Lung (tissue), 17 donors: ENCODE measurements at places on chromosomes 6 and 20. TPM values are rescaled to one million over a fixed set of nuclear protein-coding genes. Genes with fewer than 3 reads are reported as not detected.

- no peak overlapping the region for H3K27ac ChIP-seq
- H3K4me3 ChIP-seq, result no peak overlapping the region
- H3K36me3 ChIP-seq, result peaks cover 13% of the 10 kb centered on the region
- H3K4me1 ChIP-seq, result no peaks in the 10 kb centered on the region
- no peak for DNase-seq
- no peaks in the 10 kb centered on the region for H3K27me3 ChIP-seq
Observed at GRCh38 chr20:20391766-20392165, 23.9 kb downstream of the INSM1 start.

GRCh38 chr20:4835244-4836177, 113.8 kb downstream of the PRND start:
- H3K4me1 ChIP-seq, result no peaks in the 10 kb centered on the region
- no peaks in the 10 kb centered on the region for H3K27me3 ChIP-seq
- H3K27ac ChIP-seq, result peak overlapping the region; percentile 18

DNA sequence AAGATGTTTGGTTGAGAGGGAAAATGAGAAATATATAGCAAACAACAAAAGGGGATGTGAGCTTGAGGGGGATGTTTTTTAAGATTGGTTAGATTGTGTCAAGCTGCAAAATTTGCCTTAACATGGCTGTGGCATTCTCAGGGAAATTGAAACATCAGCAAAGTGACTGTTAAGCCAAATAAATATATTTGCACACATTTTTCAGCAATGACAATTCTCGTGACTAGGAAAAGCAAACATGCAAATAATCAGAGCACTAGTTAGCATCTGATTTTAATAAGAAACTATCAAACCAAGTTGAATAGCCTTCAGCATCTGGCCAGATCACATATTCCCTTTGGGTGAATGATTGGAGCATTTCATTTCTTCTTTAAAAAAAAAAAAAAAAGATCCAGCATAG, 262.8 kb downstream of the TBC1D7 start:
- DNase-seq, result no peak
- H3K4me3 ChIP-seq, result no peak overlapping the region
- H3K27me3 ChIP-seq, result no peaks in the 10 kb centered on the region

Gene ULBP1
- total RNA-seq, result 6.2 TPM

- no peak overlapping the region for H3K27ac ChIP-seq
- no peaks in the 10 kb centered on the region for H3K4me1 ChIP-seq
- DNase-seq, result no peak
- H3K4me3 ChIP-seq, result no peak overlapping the region
Observed at GRCh38 chr6:107179004-107179403, 63.7 kb upstream of the BEND3 start.

Gene HLA-DQA1
- 135 TPM for total RNA-seq

Gene SLC17A3
- total RNA-seq, result not detected

Gene FRK
- total RNA-seq, result 8.7 TPM

GRCh38 chr6:3878048-3878666, 29.0 kb downstream of the FAM50B start:
- no peak for DNase-seq
- H3K4me3 ChIP-seq, result no peak overlapping the region
- no peak overlapping the region for H3K27ac ChIP-seq
- no peaks in the 10 kb centered on the region for H3K27me3 ChIP-seq

DNA sequence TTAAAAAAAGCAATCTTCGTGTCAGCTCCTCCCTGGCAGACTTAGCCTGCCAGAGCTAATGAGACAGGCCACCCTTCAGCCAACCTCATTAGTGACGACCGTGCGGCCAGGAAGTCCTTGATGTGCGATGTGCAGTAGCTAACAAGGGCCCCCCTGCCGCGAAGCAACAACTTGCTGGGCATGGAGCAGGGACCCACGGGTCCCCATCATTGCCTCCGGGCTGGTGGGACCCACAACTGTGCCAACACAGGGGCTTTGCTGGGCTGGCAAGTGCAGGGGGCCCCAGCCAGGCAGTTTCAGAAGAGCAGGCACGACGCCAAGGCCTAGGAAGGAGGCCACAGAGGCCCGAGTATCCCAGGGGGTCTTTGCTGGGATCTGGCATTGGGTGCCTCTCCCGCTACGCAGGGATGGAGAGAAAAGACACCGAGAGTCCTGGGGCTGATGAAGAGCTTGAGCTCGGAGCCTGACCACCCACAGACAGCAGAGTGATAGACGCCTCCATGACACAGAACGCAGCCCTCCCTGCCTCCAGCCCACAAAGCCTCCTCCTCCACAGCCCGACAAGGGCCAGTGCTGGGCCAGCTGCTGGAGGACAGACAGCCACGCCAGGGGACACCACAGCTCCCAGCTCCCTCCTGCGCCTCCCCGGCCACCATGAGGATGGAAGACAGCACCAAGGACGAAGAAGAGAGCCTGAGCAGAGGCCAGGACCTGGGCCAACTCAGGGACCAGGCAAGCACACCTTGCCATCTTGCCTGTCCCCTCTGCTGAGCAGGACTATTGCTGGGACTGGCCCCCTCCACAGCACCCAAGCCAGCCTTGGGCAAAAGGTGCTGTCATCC, 96.6 kb downstream of the YTHDF1 start:
- no peak for DNase-seq
- peaks cover 5% of the 10 kb centered on the region for H3K27me3 ChIP-seq

Gene POLR1H
- 24.0 TPM for total RNA-seq

Gene EYS
- 0.34 TPM for total RNA-seq

Gene EFCAB8
- 0.57 TPM for total RNA-seq
